ENCODE measurements at places on chromosomes 16 and 17.

DNA sequence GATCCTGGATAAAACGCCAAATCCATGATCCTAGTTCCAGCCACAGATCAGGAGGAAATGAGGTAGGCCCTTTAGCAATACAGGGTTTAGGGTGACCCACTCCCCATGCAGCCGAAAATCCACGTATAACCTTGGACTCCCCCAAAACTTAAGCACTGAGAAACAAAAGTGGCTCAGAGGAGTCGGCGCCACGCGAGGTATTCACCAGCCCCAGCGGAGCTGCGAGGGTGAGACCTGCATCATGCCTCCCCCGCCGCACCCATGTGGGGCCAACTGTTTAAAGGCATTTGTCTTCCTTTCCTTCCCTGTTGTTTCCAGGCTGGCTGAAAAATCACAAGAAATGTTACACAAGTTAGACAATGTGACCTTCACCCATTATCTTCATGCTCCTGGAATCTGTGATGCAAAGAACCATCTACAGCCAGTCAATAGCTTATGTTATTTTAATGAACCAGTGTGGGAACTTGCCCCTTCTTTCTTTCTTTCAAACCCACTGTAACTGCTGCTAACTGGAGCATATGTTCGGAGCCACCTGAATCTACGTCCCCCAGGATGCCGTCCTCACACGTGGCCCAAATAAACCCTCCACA, 98.2 kb upstream of the METRNL start:
- DNase-seq = no peak

- peak; percentile 74 for DNase-seq
These were observed 268.8 kb downstream of the SEC14L1 start for GRCh38 chr17:77409282-77410161.

GRCh38 chr16:22400900-22401299, 26.5 kb upstream of the CDR2 start:
- no peak for DNase-seq

DNA sequence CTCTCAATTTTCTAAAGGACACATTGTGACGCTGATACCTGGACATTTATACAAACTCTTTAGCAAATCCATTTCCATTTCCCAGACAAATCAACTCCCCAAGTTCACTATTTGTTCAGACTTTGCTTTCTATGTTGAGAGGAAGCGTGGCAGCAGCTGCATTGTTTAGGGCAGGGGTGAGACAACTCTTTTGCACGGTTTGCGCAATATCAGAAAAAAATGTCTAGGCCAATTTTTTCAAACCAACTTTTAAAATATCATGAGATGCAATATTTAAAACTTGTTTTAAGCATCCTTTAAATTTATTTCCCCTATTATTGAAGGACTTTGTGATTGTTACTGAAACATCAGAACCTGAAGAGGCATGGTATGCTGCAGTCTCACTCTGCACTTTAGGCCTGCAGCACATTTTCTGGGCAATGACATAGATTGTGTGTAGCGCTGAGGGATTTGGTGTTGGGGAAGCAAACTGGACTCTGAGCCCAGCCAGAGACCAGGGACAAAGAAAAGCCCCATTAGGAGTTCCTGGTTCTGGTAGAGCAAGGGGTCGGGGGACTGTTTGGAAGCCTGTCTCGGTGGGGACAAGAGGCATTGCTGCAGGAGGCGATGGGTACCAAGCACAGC, 6.4 kb upstream of the CCDC182 start:
- DNase-seq = no peak

DNA sequence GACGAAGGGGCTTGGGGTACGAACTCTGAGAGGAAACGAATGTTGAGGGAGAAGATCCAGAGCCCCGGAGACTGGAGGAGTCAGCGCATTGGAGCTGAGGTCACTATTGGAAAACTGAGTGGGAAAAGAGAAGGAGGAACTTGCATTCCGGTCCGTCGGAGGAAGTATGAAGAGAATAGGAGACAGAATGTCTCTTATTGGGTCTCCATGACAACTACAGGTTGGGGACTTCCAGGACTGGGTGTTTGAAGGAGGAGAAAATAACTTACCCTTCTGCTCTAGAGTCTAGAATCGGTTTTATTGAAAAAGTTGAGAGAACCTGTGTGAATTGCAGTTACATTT, 537 bp downstream of the GOSR1 start:
- peak; percentile 37 for DNase-seq

GRCh38 chr16:15775209-15775608, 81.6 kb downstream of the MYH11 start:
- DNase-seq = no peak

DNA sequence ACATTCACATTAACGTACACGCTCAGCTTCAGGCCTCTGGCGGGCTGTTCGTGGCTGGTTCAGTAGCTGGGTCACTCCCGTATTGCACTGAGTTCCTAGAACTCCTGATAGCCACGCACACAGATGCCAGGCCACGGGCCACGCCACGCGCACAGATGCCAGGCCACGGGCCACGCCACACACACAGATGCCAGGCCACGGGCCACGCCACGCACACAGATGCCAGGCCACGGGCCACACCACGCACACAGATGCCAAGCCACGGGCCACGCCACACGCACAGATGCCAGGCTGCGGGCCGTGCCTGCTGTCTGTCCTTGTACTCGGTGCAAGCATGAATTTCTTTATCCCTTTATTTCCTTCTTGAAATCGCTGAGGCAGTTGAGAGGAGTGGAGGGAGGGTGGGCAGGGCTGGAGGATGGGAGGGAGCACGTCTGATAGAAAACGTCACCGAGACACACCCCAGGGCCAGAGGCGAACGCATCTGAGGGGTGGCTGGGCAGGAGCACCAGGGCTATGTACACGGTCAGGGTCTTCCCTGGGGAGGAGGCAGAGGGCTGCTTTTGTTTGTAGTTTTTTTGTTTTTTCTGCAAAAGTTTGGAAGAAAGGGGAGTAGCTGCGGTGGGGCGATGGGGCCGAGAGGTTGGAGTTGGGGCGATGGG, 8.6 kb upstream of the PABPN1L start:
- DNase-seq = no peak

All from CD4-positive, alpha-beta T cell treated with Interleukin-2 at 100 ng/mL for 4 hours (primary cell).